Astrocyte of the cerebellum (primary cell): ENCODE measurements at places on chromosomes 11 and 22.
A peak's percentile ranks its signal among the peaks of the same experiment; 100 is the strongest.

GRCh38 chr11:68659158-68659921 is 25.0 kb upstream of the GAL start:
- DNase-seq: peak; percentile 98

DNA sequence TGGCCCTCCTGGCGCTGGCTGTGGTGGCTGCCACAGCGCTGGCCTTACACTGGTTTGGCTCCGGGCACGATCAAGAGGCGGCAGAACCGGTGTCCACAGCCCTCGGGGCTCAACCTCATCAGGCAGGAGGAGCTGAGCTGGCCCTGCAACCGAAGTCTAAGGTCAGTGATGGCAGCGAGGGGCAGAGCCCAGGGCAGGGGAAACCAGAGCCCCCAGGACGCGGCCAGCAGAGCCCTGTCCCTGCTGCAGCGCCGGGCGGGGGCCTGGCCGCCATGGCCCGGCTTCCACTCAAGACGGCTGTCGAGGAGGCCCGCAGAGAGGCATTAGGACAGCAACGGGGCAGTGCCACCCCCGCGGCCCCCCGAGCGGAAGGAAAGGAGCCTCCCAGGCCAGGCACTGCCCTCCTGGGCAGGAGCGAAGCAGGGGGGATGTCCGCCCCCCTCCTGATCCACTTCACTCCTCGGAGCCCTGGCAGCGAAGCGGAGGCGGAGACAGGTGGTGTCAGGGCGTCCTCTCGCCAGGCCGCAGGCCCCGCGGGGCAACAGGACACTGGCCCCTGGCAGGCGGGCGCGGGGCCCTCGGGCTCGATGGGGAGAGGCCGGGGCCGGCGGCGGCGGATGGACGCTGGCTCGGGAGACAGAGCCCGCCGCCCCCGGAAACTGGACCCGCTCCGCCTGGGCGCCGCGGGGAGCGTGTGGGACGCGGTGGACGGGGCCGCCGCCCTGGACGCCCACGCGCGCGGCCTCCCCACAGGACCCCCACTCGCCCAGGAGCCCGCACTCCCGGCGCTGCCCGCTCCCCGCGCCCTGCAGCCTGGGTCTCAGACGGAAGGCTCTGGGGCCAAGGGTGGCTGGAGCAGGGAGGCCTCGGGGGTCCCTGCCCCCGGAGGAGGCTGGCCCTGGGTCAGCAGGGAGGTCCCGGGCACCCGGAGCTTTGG is 895 bp downstream of the KLHDC7B start:
- no peak for DNase-seq

GRCh38 chr11:100356035-100356434 is 331.1 kb upstream of the ARHGAP42 start:
- no peak for DNase-seq

DNA sequence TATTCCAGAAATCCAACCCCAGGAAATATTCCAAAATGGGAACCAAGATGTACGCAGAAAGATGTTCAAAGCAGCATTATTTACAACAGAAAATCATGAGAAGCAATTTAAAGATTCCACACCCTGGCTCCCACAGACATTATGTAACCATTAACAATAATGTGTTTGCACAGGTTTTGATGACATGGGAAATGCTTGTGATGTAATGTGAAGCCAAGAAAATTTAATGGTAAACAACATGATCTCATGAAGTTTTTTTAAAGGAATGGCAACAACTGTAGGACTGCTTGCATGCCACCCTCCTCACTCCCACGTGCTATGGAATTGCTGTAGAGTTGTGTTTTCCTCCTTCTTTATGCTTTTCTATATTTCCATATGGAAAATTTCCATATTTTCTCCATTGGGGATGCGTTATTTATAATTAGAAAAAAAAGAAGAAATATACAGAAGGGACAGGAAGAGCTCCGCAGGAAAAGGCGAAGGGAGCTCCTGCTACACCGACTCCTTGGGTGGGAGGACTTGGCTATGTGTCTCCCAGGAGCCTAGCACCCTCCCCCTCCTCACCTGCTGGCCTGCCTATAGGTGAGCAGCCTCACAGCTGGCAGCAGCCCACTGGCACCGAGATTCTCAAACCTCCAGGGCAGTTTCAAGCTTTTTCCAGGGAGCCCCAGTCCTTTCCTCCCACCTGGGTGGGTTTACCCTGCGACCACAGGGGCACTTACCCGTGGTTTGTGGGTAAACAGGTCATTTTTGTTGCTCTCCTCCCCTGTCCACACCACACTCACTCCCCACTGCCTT is 20.9 kb downstream of the LRFN4 start:
- DNase-seq: no peak

DNA sequence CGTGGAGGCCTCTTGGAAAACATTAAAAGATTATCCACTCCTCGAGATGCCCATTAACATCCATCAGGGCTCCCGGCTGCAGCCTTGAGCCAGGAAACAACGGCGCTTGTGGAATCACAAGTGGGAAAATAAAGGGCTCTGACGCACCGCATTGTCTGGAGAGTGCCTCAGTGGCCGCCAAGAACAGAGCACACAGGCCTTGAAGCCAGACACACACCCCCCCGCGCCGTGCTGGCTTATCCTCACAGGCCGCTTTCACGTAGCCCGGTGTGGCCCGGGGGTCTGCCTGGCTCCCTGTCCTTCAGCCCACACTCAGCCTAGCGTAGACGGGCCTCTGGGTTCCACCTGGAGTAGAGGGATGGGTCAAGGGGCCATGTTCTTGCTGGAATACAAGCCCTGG is 1020.5 kb downstream of the BRD1 start:
- no peak for DNase-seq
